ENCODE measurements at places on chromosomes 11 and 22. TPM values are rescaled to one million over a fixed set of nuclear protein-coding genes. Genes with fewer than 3 reads are reported as not detected.

Gene RASD2
- 0.16 TPM for total RNA-seq

Gene DGCR6
- 1.3 TPM for total RNA-seq

Gene B3GAT1
- 1.9 TPM for total RNA-seq

Gene BRSK2
- 7.1 TPM for total RNA-seq

Gene POLR3H
- total RNA-seq, result 44.5 TPM

Gene CHRDL2
- not detected for total RNA-seq

Gene TUB
- total RNA-seq, result 5.7 TPM

- peaks cover 15% of the 10 kb centered on the region for H3K4me1 ChIP-seq
- no peak overlapping the region for H3K27ac ChIP-seq
- H3K4me3 ChIP-seq, result no peak overlapping the region
- H3K27me3 ChIP-seq, result no peaks in the 10 kb centered on the region
- H3K36me3 ChIP-seq, result peaks cover 6% of the 10 kb centered on the region
- peak; percentile 50 for DNase-seq
Observed at GRCh38 chr22:32842486-32842885, 41.0 kb downstream of the TIMP3 start.

DNA sequence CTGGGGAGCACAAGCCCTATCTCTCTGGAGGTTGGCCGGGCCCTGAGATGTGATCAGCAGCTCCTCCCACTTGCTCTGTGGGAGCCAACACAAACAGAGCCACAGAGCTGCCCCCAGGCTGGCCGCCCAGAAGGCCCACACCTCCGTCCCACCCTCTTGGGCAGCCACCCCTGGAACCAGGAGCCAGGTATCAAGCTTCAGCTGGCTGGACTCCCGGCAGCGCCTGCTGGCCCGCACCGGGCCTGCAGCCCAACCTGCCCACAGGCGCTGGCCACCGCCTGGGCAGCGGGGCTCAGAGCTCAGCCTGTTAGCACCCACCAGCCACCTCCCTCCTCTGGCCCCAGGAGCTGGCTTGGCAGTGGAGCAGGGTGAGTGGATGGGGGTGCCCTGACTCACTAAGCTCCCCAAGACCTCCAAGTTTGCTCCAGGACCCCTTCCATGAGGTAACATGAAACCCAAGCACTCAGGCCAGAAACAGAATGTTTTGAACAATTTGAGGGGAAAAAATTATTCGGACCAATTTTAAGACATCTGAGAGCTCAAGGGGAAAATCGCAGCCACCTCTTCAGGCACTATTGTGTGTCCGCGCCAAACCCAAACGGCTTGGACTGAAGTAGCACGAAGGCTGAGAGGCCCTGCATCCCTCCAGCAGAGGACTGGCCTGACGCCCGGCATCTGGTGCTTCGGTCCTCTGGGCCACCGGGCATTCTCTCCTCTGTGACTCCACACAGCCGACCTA is 450.8 kb downstream of the SOX6 start:
- no peaks in the 10 kb centered on the region for H3K27me3 ChIP-seq
- no peaks in the 10 kb centered on the region for H3K36me3 ChIP-seq
- H3K4me1 ChIP-seq, result no peaks in the 10 kb centered on the region
- H3K4me3 ChIP-seq, result no peak overlapping the region
- no peak for DNase-seq
- H3K27ac ChIP-seq, result no peak overlapping the region

GRCh38 chr11:71272161-71272560 is 19.8 kb upstream of the SHANK2 start:
- no peak overlapping the region for H3K4me3 ChIP-seq
- H3K4me1 ChIP-seq, result peaks cover 5% of the 10 kb centered on the region
- H3K27me3 ChIP-seq, result no peaks in the 10 kb centered on the region

DNA sequence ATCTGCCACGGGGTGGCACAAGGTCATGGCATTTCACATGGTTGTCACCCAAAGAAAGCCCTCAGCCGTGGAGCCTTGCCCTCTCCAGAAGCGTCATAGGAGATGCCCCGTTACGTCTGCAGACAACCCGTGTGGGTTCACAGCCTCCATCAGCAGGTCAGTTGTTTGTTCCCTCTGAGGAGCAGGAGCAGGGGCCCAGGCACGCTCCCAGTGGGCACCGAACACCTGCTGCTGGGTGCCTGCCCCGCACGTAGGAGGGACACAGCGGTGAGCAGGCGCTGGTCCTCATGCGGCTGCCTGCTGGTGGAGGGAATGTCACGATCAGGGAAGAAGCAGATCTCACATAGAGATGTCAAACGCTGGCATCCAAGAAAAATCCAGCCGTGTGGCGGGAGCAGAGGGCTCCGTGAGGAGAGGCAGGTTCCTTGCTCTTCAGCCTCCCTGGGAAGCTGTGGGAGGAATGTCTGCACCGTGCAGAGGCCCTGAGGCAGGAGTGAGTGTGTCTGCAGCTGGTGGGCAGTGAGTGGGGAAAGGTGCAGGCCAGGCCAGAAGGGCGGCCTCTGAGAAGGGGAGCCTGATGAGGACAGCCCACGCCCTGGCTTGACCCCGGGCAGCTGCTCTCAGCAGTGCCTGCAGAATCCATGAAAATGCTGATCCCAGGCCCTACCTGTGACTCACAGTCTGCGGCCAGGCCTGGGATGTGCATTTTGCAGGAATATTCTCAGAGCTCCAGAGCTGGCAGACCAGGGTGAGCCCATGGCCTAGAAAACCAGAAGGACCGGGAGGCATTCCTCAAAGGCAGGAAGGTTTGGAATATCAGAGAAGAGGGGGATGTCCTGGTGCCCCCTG is 36.4 kb upstream of the TH start:
- DNase-seq, result no peak
- H3K27ac ChIP-seq, result no peak overlapping the region
- H3K4me3 ChIP-seq, result no peak overlapping the region
- no peaks in the 10 kb centered on the region for H3K36me3 ChIP-seq
- peaks cover 5% of the 10 kb centered on the region for H3K27me3 ChIP-seq
- H3K4me1 ChIP-seq, result no peaks in the 10 kb centered on the region

DNA sequence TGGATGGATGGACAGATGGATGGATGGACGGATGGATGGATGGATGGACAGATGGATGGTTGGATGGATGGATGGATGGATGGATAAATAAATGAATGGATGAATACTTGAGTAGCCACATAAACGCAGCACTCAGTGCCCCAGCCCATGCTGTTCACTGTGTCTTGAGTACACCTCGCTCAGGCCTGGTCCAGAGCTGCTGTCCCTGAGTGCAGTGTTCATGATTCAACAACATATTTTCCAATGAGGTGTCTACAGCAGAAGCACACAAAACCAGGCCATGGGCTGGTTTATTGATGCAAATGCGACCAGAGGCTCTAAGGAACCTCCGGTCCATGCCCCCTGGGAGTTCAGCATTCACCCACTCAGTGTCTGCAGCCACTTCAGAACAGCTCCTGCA is 584.3 kb downstream of the BRD1 start:
- DNase-seq, result no peak
- H3K4me1 ChIP-seq, result no peaks in the 10 kb centered on the region
- H3K27ac ChIP-seq, result no peak overlapping the region
- H3K4me3 ChIP-seq, result no peak overlapping the region
- H3K27me3 ChIP-seq, result no peaks in the 10 kb centered on the region

GRCh38 chr11:116164843-116165242 is 607.9 kb downstream of the BUD13 start:
- H3K27me3 ChIP-seq, result peaks cover 10% of the 10 kb centered on the region
- DNase-seq, result no peak
- H3K4me3 ChIP-seq, result no peak overlapping the region

GRCh38 chr11:124716591-124716990 is 23.2 kb upstream of the NRGN start:
- peak; percentile 44 for DNase-seq

DNA sequence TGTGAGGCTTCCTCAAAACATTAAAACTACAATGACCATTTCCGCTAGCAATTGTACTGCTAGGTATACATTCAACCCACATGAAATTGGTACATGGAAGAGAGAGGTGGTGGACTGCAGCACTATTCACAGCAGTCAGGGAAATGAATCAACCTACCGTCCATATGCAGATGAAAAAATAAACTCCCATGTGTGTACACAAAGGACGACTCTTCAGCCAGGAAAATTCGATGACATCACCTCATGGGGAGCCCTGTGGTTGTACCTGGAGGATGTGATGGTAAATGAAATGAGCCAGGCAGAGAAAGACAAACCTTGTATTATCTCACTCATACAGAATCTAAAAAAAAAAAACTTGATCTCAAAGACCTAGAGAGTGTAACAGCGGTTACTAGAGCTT is 23.3 kb downstream of the RFPL3 start:
- H3K27me3 ChIP-seq, result no peaks in the 10 kb centered on the region
- no peaks in the 10 kb centered on the region for H3K4me1 ChIP-seq
- H3K4me3 ChIP-seq, result no peak overlapping the region
- H3K27ac ChIP-seq, result no peak overlapping the region
- no peak for DNase-seq

- H3K36me3 ChIP-seq, result no peaks in the 10 kb centered on the region
- DNase-seq, result no peak
- peaks cover 49% of the 10 kb centered on the region for H3K4me1 ChIP-seq
- H3K27ac ChIP-seq, result peak overlapping the region; percentile 56
Observed at GRCh38 chr11:2382936-2383851, 6.1 kb downstream of the CD81 start.

GRCh38 chr11:124612045-124612444 is 817 bp downstream of the PANX3 start:
- no peak overlapping the region for H3K27ac ChIP-seq
- H3K4me1 ChIP-seq, result no peaks in the 10 kb centered on the region
- no peak overlapping the region for H3K4me3 ChIP-seq
- no peaks in the 10 kb centered on the region for H3K27me3 ChIP-seq
- DNase-seq, result no peak

- H3K36me3 ChIP-seq, result peaks cover 71% of the 10 kb centered on the region
- H3K27ac ChIP-seq, result no peak overlapping the region
- H3K4me1 ChIP-seq, result peaks cover 12% of the 10 kb centered on the region
- no peak for DNase-seq
Observed at GRCh38 chr11:47480762-47481161, 31.8 kb upstream of the RAPSN start.

DNA sequence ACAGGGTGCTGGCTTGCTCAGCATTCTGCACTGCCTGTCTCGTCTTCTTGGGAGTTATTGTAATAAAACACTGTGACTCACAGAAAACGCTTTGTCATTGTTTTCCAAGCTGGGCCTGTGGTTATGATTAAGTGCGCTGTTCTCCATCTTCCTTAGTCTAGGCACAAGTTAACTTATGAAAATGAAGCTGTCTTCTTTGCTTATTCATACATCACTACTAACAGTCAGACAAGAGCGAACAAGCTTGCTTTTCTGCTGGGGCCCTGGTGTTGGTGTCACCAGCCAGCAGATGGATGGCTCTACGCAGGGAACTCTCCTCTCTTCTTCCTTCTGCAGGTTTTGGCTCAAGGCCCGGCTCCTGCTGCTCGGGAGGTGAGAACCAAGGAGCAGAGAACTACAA is 380.1 kb upstream of the SYN3 start:
- peaks cover 11% of the 10 kb centered on the region for H3K4me1 ChIP-seq
- H3K36me3 ChIP-seq, result no peaks in the 10 kb centered on the region
- H3K4me3 ChIP-seq, result no peak overlapping the region
- peak; percentile 95 for DNase-seq
- H3K27me3 ChIP-seq, result peaks cover 15% of the 10 kb centered on the region

GRCh38 chr11:90229791-90230190 is 6.9 kb upstream of the CHORDC1 start:
- H3K36me3 ChIP-seq, result no peaks in the 10 kb centered on the region
- no peaks in the 10 kb centered on the region for H3K27me3 ChIP-seq
- peak; percentile 36 for DNase-seq
- no peak overlapping the region for H3K27ac ChIP-seq
- H3K4me1 ChIP-seq, result no peaks in the 10 kb centered on the region

DNA sequence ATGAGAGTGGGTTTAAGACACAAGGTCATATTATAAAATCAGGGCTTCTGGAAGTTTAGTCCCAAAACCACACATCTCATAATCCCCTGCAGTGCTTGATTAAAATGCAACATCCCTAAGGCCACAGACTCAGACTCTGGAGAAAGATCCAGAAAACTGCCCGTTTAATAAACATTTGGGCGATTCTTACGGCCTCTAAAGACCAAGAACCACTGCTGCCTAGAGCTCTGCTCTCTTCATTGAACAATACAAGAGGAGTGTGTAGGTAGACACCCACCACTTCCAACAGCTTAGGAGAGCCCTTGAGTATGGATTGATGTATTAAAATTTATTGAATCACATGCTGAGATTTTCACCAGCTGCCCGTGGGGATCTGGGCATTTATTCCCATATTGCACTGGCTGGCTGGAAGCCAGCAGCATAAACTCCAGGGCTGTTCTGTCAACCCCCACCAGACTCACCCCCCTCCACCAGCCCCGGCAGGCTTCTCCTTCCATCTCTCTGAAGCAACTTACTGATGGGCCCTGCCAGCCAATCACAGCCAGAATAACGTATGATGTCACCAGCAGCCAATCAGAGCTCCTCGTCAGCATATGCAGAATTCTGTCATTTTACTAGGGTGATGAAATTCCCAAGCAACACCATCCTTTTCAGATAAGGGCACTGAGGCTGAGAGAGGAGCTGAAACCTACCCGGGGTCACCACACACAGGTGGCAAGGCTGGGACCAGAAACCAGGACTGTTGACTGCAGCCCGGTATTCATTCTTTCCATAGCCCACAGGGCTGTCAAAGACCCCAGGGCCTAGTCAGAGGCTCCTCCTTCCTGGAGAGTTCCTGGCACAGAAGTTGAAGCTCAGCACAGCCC is 749 bp upstream of the BEST1 start:
- no peak overlapping the region for H3K27ac ChIP-seq
- no peaks in the 10 kb centered on the region for H3K27me3 ChIP-seq
- peak; percentile 74 for DNase-seq
- H3K4me3 ChIP-seq, result no peak overlapping the region
- no peaks in the 10 kb centered on the region for H3K36me3 ChIP-seq

- no peaks in the 10 kb centered on the region for H3K27me3 ChIP-seq
- peak overlapping the region; percentile 23 for H3K4me3 ChIP-seq
- no peaks in the 10 kb centered on the region for H3K36me3 ChIP-seq
- DNase-seq, result no peak
Observed at GRCh38 chr11:123525097-123525496, 95.0 kb downstream of the GRAMD1B start.

GRCh38 chr22:20571531-20572007 is 64.2 kb downstream of the MED15 start:
- H3K27ac ChIP-seq, result no peak overlapping the region
- no peak overlapping the region for H3K4me3 ChIP-seq
- peaks cover 42% of the 10 kb centered on the region for H3K4me1 ChIP-seq
- H3K36me3 ChIP-seq, result peaks cover 66% of the 10 kb centered on the region
- no peak for DNase-seq

GRCh38 chr22:41600976-41601375 is 11.3 kb upstream of the PMM1 start:
- no peak for DNase-seq
- H3K4me3 ChIP-seq, result no peak overlapping the region
- no peak overlapping the region for H3K27ac ChIP-seq

DNA sequence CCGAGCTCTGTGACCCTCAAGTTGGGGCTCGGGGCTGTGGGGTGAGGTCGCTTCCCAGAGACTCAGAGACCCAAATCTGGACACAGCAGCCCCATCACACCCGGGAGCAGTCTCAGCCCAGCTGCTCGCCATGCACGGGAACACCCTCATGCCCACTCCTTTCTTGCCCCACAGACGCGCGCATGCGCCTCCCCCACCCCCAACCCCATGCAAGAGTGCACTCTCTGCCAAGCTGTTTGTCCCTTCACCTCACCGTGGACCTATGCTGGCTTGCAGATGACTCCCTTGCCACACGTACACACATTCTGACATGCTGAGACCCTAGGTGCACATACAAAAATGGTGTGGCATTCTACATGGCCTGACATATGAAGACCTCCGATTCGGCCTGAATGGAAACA is 478 bp upstream of the CD248 start:
- H3K36me3 ChIP-seq, result no peaks in the 10 kb centered on the region
- peaks cover 46% of the 10 kb centered on the region for H3K4me1 ChIP-seq
- no peaks in the 10 kb centered on the region for H3K27me3 ChIP-seq
- H3K27ac ChIP-seq, result peak overlapping the region; percentile 84

Measured in astrocyte (in vitro differentiated cells and primary cell).